ENCODE measurements at places on chromosomes 2 and 18.

DNA sequence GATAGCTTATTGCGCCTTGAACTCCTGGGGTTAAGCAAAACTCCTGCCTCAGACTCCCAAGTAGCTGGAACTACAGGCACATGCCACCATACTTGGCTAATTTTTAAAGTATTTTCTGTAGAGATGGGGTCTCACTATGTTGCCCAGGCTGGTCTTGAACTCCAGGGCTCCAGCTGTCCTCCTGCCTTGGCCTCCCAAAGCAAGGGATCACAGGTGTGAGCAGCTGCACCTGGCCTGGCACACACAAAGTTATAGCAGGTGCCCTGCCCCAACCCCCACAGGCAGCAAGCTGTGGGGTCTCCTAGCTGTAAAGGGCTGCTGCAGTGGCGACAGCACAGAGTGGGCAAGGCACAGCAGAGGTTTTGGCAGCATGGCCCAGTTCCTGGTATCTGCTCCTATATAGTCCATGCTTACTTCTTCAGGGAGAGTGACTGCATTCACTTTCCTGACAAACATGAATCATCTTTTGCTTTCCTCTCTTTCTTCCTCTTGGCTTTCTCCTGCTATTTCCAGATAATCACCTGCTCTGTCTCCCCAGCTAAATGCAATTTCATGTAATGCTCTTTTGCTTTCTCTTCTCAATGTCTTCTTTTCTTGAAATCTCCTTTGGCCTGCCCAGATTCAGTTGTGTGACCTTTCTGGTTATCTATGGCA is 27.3 kb upstream of the METAP1D start:
- DNase-seq: no peak

- peak; percentile 79 for DNase-seq
Measured at GRCh38 chr2:191171708-191172355, 21.0 kb upstream of the STAT4 start.

- peak; percentile 46 for DNase-seq
Measured at GRCh38 chr2:9846554-9846953, 3.3 kb downstream of the TAF1B start.

DNA sequence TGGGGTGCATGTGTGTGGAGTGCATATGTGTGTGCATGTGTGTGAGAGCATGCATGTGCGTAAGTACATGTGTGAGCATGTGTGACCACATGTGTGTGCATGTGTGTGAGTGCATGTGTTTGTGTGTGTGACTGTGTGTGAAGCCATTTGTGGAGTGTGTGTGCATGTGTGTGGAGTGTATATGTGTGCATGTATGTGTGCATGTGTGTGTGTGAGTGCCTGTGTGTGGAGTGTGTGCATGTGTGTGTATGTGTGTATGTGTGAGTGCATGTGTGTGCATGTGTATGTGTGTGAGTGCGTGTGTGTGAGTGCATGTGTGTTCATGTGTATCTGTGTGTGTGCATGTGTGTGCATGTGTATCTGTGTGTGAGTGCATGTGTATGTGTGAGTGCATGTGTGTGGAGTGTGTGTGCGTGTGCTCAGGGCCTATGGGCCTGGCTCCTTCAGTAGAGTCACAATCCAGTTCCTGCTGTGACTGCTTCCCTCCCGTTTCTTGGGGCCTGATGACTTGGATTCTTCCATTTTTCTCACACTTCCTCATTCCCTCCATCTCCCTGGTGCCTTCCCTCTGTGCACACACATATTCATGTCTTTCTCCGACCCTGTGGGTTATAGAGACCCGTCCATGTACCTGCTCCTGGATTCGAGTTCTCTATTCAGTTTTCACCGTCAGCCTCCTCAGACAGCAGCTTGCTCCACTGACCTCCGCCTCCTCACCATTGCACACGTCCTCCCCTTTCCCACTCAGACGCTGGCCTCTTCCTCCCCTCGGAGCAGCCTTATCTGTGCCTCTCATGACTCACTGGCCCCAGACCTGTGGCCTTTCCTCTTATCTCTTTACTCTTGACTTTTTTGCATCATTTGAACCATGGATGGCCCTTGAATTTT is 25.2 kb downstream of the TOGARAM2 start:
- peak; percentile 41 for DNase-seq

GRCh38 chr2:174877751-174878150 is 113.5 kb upstream of the CHRNA1 start:
- DNase-seq: peak; percentile 61

DNA sequence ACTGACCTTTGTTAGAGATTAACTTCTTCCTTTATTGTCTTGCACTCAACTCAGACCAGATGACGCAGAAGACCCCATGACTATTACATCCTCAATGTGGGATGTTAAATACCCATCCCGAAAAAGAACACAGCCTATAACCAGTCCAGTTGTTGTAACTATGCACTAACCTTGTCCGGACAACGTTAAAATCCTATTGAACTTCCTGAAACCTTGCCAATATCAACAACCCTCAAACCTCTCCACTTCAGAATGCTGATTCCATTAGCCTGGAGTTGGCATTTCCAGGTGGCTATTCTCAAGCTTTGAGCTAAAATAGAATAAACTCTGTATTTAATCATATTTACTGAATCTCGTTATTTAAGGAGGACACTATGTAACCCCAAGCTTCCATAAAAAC is 13.6 kb downstream of the NMS start:
- DNase-seq: no peak

DNA sequence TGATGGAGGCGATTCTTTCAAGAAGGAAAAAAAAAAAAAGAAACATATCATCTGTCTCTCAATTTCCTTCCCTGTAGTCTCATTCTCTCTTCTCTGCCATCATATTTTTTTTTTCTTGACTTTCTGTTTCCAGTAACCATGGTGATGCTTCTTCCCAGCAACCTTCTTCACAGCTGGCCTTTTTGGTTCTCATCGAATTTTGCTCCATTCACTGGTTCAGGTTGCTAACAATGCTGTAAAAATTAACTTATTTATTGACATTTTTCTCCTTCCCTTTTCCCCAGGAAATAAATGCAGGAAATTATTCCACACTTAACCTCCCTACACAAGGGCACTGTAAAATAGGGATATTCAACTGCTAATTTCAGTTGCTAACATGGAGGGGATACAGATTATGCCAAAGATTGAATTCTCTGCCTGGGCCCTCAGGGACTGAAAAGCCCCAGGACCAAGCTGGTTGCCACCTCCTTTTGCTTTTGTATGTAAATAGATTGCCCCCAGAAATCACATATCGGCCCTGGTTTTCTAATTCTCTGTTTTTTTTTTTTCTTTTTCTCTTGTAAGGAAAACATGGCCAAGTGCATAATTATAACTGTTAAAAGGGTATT is 154.7 kb downstream of the MAP2 start:
- DNase-seq: no peak

DNA sequence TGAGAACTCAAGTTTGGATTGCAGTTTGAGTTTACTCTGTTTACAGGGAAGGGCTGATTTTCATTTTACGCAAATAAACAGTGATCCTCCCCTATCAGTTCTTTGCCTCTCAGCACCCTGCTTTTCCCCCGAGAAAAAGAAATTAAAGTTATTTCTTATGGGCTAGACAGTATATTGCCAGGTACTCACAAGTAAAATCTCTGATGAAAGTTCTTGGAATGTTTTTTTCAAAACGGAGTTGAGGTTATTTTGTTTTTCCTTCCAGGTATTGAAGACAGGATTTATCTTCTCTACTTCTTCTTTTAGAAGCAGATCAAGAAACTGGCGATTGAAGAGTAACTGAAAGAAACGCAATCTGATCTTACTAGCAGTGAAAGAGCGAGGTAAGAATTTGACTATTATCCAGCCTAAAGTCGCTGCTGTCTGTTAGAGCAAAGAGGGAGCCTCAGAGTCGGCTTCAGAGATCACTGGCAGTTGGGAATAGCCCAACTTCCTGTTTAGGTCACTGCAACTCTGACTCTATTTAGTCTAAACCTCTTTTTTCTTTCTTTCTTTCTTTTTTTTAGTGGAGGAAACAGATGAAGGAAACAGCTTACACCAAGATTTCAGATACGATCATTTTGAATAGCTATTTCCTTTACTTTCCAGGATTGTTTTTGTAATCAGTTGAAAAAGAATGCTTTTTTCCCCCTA is at the start of gene TFPI:
TFPI (minus strand) TSS at position 425 of the 693 bp plus-strand sequence. CDS start 50,667 bp downstream, outside the sequence.
- DNase-seq: peak; percentile 83

GRCh38 chr2:212173756-212174510 is 364.7 kb downstream of the ERBB4 start:
- DNase-seq: no peak

DNA sequence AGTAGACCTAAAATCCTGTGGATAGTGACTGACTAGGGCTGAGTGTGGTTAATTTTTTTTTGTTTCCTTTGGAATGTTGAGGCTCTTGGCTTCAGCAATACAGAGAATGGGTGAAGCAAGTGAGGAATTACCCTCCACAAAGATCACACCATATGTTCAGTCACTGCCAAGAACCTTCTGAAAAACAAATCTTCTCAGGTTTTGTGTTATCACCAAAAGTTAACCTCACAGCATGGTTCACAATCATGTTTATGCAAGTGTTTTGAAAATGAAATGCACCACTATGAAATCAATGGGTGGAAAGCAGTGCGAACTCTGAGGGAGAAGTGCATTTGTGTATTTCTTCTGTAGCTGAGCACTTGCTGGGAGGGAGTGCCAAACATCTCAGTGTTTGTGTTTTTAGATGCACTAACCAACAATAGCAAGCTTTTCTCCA is 44.4 kb downstream of the SPATS2L start:
- peak; percentile 54 for DNase-seq

DNA sequence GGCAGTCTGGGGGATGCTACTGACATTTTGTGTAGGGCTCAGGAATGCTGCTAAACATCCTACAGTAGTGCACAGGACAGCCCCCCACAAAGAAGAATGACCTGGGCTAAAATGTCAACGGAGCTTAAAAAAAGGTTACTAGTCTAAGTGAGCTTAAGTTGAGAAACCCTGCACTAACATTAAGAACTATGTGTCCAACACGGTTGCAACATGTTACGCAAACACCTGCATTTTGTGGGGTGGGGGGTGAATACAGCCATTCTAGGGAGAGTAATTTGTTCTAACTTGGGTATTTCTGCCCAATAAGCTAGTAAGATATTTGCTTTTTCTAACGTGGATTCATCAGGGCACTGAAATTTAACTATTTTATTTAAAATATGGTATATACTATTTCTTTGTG is 57.9 kb downstream of the SLC8A1 start:
- no peak for DNase-seq

DNA sequence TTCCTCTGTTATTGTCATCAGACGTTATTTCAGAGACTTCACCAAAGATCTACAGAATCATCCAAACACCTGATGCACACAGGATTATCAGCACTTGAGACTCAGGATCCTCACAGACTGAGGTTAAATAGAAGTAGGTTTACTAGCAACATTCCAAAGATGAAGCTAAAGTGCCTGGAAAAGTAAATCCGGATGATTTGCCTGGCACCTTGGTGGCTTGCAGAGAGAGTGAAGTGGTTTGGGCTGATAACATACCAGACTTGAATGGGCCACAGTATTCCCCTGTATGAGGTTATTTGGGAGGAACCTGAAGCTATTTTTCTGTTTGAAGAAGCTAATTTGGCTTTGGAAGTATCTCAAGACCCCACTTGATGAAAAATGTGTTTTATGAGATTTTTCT is 51.0 kb downstream of the OXER1 start:
- DNase-seq: no peak

- no peak for DNase-seq
Measured at GRCh38 chr2:49369101-49369500, 214.8 kb upstream of the FSHR start.

- no peak for DNase-seq
Measured at GRCh38 chr2:194062401-194062800, 1594.6 kb upstream of the SLC39A10 start.

DNA sequence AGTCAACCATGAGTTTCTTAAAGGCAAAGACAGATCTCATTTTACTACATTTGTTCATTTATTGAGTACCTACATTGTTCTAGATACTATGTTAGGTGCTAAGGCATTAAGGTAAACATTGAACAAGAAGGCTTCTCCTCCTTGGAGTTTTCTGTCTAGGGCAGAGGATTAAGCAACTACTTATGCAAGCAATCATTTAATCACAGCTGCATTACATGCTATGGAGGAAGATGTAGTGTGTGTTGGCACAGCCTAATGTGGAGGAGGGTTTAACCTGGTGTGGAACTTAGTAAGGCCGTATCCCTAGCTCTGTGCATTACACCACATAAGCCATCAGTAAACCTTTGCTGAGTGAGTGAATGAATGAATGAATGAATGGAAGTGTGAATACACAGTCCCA is 106.5 kb upstream of the MAP3K20 start:
- DNase-seq: no peak

GRCh38 chr2:213021971-213022899 is 129.2 kb downstream of the IKZF2 start:
- peak; percentile 38 for DNase-seq

DNA sequence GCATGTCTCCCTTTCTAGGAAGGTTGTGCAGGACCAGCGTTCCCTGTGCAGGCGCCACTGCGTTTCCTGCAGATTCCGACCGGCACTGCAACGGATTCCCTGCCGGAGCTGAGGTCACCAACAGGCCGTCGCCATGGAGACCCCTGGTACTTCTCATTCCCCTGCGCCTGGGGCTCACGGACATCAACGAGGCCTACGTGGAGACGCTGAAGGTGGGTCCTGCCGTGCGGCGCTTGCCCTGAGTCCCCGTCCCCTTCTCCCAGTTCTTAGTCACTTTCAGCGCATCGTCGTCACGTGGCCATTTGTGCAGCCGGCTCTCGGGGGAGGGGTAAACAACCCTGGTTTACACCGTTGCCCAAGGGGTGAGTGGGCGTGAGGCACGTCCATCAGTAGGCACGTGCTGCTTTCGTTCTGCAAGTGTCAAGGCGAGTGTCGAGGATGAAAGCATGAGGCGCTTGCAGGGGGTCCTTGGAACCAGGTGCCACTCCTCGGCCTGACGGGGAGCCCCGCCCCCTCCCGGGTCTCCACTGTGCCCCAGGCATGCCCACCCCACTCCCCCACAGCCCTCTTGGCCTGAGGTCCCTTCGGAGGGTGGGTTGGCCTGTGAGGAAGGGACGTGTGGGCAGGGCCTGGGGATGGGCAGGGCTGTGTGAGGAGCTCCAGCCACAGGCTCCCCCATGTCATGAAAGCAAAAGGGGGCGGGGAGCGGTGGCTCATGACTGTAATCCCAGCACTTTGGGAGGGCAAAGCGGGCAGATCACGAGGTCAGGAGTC is 19.8 kb downstream of the DTYMK start:
- no peak for DNase-seq

GRCh38 chr18:48007955-48008701 is 77.7 kb upstream of the SMAD2 start:
- peak; percentile 30 for DNase-seq

DNA sequence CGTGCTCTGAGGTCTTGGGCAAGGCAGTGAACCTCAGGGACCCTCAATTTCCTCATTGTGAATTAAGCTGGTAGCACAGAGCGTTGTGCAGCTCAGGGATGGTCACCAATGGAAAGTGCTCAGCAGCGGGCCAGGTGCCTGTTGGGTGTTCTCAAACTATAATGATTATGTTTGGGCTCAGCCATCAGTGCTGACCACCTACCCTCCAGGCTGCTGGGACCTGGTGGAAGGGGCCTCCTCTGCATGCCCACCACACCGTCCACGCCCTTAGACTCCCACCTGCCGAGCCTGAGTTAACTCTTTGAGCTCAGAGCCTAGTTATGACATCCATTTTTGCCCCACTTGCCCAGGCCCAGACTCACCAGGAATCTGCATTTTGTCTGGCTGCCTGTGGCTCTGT is 35.0 kb downstream of the GLI2 start:
- no peak for DNase-seq

GRCh38 chr2:173955004-173955403 is 10.2 kb downstream of the SP3 start:
- DNase-seq: no peak
